ENCODE measurements at places on chromosomes 5 and 9.

DNA sequence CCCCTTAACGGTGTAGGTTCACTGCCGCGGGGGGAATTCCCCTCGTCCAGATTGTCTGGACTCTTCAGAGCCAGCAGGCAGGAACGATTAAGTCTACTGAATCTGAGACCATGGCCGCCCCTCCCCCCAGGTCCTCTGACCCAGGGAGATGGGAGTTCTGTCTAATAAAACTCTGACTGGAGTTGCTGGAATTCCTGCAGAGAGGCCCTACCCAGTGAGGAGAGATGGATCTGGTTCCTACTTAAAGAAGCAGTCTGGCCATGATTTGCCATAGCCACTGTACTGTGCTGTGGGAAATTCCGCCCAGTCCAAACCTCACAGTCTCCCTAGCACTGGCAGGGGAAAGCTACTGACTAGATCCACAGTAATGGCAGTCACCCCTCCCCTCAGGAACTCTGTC, 237.7 kb upstream of the RASA1 start:
- no peak for DNase-seq

DNA sequence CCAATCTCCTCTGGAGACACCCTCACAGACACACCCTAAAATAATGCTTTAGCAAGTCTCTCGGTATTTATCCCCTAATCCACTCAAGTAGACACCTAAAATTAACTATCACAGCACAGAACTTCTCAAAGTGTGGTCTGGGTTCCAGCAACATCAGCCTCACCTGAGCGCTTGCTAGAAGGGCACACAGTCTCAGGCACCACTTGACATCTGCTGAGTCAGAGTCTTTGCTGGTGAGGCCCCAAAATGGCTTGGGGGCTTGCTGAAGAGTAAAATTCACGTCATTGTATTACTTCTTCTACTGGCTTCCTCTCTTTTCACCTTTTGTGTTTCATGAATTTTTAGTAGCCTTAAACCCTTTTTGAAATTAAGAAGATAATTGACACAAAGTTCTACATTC, 9.0 kb downstream of the FOXB2 start:
- no peak for DNase-seq

- no peak for DNase-seq
These were observed 82.0 kb downstream of the YIPF5 start for GRCh38 chr5:144088206-144089064.

DNA sequence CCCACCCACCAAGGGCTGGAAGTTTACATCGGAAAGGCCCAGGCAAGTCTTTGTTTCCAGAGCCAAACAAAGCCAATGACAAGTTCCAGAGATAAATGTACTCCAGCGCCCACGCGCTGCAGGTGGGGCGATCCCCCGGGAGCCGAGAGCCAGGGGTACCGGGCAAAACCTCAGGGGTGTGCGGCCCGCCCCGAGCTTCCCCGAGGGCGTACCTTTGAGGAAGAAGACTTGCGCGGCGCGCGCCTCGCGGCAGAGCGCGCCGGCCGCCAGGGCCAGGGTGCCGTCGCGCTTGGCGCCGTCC, 671 bp downstream of the DUSP1 start:
- no peak for DNase-seq

DNA sequence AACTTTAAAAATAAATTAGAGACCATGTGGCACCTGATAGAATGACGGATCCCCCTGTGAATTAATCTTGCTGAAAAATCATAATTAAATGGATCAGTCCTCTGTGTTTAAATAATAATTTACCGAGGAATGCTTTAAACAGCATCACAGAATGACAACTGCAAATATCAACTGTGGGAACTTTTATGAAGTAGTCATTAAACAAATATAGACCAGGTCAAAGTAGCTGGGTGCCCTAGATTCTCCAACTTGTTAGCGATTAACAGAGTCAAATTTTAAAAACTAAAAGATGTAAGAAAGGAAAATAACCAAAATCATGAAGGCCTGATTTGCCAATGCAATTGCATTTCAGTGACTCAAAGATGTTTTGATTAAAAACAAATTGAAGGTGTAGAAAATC, 933.4 kb downstream of the PTPRD start:
- DNase-seq, result no peak

DNA sequence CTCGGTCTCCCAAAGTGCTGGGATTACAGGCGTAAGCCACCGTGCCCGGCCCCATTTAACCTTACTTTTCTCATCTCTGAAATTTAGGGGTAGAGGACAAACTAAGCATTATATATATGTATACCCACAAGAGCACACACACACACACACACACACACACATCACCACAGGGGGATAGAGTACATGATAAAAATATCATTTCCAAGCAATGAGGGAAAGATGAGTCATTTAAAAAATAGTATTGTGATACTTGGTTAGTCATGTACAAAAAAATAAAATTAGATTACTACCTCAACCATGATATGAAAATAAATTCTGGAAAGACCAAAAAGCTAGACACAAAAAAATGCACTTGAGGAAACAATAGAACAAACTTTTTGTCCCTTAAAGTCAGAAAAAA, 67.2 kb downstream of the CDH18 start:
- no peak for DNase-seq

All from stimulated activated CD4-positive, alpha-beta T cell treated with anti-CD3 and anti-CD28 coated beads, Interleukin-4, amount 100 ng/mL, for 1 hour (primary cell).